ENCODE measurements at places on chromosomes 5 and 9.

GRCh38 chr5:132052520-132052919, 7.9 kb upstream of the IL3 start:
- no peak for DNase-seq

GRCh38 chr5:93731987-93732386, 9.4 kb downstream of the POU5F2 start:
- DNase-seq = no peak

- no peak for DNase-seq
Measured at GRCh38 chr5:33258553-33258952, 182.2 kb upstream of the TARS1 start.

- no peak for DNase-seq
Measured at GRCh38 chr5:73966451-73966850, 340.5 kb downstream of the ARHGEF28 start.

All from left forelimb (tissue), 1 donor.